ENCODE measurements at places on chromosomes 4 and X.

DNA sequence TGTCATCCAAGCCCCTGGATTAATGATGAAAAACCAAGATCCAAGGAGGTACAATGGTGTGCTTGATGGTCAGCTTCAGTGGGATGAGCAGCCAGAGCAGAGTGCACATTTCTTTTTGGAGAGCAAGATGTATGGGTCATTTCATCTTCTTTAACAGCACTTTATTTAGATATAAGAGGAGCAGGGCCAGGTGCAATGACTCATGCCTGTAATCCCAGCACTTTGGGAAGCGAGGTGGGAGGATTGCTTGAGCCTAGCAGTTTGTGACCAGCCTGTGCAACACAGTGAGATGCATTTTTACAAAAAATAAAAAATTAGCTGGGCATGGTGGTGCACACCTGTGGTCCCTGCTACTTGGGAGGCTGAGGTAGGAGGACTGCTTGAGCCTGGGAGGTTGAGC lies 45.3 kb upstream of the MAP3K15 start:
- DNase-seq = no peak

DNA sequence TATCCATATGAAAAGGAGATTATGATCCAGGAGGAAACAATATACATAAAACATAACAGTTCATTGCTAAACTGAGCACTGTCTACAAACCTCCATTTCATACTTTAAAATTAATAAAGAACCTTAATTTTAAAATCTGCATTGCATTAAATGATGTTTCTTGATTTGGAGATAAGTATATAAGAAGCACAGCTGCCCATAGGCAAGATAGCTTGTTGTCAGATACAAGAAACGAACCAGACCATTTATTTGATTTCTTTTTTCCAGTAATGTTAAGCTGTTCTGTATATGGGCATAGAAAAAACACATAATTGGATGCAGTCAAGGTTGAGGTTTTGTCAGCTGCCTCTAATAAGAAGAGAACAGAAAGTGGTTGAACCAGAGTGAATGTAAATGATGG lies 6.4 kb downstream of the GUF1 start:
- DNase-seq = no peak

GRCh38 chrX:19955306-19955705 lies 35.6 kb downstream of the BCLAF3 start:
- no peak for DNase-seq

DNA sequence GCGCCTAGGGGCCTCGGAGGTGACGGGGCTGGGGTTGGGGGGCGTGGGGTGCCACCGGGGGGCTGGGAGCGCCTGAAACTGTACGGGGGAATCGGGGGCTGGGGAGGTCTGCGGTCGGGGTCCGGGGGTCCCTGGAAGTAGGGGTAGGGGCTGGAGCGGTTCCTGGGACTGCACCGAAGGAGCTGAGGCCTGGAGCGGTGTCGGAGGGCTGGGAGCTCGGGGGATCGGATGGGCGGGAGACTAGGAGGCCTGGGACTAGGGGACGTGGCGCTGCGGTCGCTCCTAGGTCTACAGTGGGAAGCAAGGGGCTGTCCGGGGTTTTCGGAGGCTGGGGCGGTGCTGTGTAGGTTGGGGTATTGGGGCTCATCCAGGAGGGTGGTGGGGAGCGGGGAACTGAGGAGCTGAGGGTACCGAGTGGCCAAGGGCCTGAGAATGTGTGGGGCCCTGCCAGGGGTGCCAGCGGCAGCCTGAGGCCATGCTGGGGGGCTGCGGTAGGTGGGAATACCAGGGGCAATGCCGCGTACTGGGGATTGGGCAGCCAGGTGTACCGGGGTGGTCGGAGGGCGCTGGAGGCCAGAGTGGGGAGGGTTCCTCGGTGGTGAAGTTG lies 562 bp downstream of the AKAP17A start:
- no peak for DNase-seq

GRCh38 chrX:65697915-65698796 lies 30.7 kb downstream of the MSN start:
- DNase-seq = peak; percentile 47

- DNase-seq = no peak
Measured at GRCh38 chrX:100905620-100906019, 23.1 kb downstream of the XKRX start.

- no peak for DNase-seq
Measured at GRCh38 chrX:121558886-121559285, 511.5 kb downstream of the GLUD2 start.

- no peak for DNase-seq
Measured at GRCh38 chr4:141432000-141432712, 204.2 kb upstream of the IL15 start.

DNA sequence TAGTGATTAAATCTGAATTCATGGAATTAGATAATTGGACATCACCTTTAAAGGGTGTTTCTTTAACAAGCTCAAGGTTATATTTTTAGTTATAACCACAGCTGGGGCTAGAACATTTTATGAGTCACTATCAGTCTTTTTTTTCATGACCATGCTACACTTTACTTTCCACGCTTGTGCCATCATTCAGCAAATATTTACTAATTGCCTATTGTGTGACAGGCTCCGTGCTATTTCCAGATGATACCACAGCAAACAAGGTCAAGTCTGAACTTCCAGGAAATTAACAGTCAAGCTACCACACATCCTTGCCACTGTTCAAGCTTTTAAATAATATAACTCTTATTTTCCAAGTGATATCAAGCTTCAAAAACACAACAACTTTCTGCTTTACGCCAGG lies 16.5 kb downstream of the SPANXN3 start:
- no peak for DNase-seq

DNA sequence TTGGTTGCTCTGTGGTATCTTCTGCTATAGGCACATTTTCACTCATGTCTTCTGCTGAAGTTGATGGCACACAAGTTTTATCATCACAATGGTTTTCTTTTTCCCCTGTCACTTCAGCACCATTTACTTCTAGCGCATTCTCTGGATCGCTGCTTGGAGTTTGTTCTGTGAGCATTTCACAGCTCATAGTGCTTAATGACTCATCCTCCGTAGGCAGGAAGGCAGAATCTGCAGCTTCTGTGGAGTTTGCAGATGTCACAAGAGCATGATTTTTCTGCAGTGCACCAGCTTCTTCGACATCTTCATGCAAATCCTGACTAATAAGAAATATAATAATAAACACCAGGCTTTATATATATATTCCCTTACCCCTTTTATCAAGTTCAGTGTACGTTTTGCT lies 83.6 kb downstream of the CHM start:
- DNase-seq = no peak

- no peak for DNase-seq
Measured at GRCh38 chrX:132270699-132271098, 51.5 kb upstream of the RAP2C start.

DNA sequence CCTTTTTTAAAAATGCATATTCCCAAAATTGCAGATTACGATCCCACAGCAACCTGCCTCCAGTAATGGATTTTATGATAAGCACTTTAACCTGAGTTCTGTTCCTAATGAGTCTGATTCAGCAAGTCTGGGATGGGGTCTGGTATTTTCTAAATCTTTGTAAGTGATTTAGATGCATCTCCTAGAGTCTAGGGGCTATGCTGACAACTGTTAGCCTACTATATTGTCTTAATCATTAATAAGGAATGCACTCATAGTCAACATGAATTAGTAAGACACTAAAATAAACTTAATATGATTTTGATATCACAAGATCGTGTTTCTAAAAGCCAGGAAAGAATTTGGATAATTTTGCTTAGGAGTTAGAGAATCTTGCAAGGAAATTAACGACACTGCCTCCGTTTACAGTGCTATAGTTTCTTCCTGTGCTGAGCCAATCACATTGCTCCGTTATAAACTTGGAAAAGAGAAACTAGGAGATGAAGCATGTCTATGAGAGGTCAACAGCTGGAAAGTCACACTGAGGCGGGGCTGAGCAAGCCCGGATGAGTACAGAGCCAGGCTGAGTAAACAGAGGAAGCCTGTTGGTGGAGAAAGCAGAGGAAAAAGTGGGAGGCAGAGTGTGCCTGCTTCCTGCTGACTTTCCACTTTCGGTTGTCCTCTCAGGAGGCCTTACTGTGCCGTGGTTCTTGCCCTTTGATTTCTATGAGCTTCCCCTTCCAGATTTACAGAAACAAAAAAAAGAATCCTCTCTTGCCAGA lies 5.4 kb downstream of the SCARB2 start:
- peak; percentile 65 for DNase-seq

GRCh38 chr4:2132438-2132837 lies 73.3 kb downstream of the NAT8L start:
- no peak for DNase-seq

- DNase-seq = no peak
Measured at GRCh38 chrX:24282381-24283126, 31.3 kb downstream of the SUPT20HL2 start.
